ENCODE measurements at places on chromosomes 2 and 18. TPM values are rescaled to one million over a fixed set of nuclear protein-coding genes. Genes with fewer than 3 reads are reported as not detected.

SERPINB5 gene
- total RNA-seq, result not detected

CDH19 gene
- not detected for total RNA-seq

LIMS3 gene
- 0.43 TPM for total RNA-seq

FAM228A gene
- 0.21 TPM for total RNA-seq

CFAP53 gene
- total RNA-seq, result 0.92 TPM

MC2R gene
- total RNA-seq, result not detected

ERICH2 gene
- not detected for total RNA-seq

TGFA gene
- total RNA-seq, result 0.86 TPM

VIT gene
- total RNA-seq, result not detected

AGPS gene
- 62.2 TPM for total RNA-seq

DNA sequence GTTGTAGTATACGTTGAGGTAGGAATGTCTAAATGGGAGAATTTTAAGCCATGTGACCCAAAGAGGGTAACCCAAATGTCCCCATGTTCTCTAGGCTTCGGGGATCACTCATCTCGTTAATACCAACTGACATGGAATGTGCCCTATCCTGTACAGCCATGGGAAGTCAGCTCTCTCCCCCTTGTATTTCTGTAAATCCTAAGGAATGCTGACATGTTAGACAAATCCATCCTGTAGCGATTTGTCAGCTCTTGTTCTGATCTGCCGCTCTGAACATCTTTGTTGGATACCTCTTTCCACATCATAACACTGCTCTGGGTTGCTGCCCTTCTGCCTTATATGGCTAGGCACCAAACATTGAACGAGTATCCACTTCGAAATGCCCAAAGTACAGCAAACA is 350.6 kb downstream of the RND3 start:
- no peaks in the 10 kb centered on the region for H3K36me3 ChIP-seq
- H3K4me1 ChIP-seq, result no peaks in the 10 kb centered on the region
- DNase-seq, result no peak
- H3K27ac ChIP-seq, result no peak overlapping the region
- no peaks in the 10 kb centered on the region for H3K27me3 ChIP-seq
- no peak overlapping the region for H3K4me3 ChIP-seq

DNA sequence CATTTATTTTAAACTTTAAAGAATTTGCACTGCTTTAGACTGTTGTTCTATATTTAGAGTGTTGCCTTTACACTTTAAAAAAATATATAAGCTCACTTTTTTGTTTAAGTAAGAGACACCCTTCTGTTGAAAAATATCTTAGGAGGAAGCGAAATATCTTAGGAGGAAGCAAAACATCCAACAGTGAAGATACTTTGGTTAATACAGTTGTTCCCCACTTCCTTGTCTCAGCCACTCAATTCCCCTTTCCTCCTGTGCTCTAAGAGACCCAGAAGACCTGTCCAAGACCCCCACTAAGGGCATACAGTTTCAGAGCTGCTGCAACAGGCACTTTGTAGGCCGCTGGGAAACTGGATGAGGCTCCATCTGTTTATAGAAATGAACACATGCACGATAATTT is 5.7 kb downstream of the SERPINB8 start:
- peaks cover 44% of the 10 kb centered on the region for H3K4me1 ChIP-seq
- DNase-seq, result no peak
- peaks cover 10% of the 10 kb centered on the region for H3K27me3 ChIP-seq
- H3K36me3 ChIP-seq, result no peaks in the 10 kb centered on the region

DNA sequence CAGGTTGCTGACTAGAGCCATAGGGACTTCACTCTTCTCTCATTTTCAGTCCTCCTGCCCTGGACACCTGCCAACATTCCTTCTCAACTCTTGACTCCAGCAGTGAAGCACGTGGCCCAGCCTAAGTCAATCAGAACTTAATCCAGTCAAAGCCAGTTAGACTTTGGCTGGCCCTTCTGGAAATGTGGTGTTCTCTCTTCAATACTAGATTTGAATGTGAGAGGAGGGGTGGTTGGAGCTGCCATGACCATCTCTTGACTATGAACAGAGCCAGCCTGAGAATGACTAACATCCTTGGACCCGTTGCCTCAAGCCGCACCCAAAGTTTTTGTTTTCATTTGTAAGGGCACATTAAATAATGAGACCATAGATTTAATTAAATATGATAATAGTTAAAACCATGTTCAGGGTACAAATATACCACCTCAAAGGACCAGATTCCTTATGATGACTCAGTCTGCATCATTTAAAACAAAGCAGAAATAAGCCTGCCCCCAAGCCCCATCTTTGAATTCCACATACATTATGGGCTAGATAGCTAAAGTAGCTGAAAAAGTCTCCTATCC is 49.7 kb upstream of the RASGRP3 start:
- no peak overlapping the region for H3K4me3 ChIP-seq
- DNase-seq, result no peak

DNA sequence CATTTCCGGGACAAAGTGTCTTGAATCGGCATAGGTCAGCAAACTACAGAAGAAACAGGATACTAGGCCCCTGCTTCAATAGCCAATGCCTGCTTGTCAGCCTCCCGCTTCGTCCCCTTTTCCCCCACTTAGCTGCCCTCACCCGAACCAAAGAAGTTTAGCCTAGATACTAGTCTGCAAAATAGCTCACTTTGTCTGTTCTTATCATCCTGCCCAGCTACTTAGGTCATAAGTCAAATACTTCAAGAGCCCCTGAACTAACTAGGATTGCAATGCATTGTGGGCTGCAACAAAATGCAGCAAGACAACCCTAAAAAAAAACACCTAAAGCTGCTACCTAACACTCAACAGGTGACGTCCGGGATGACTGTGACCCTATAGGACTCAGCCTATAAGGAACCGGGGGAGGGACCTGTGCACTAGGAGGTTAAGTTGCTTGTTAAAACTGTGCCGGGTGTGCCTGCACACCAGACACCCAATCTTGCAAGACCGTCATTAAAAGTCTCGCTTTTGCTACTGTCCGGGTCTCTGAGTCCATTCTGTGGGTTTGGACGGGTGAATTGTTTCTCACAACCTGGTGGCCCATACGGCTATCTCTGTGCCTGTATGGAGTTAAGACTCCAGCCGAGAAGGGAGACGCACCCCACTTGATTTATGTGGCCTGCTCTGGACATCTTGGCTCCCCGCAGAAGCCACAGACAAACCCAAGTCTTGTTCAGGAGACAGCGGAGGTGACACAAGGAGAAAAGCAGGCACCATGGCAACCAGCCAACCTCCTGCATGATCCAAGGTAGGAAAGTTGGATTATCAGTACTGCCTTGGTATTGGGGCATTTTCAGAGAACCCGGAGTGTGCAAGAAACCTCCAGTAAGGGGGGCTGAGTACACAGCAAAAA is 105.9 kb downstream of the HIBCH start:
- no peak for DNase-seq
- H3K27ac ChIP-seq, result no peak overlapping the region
- no peaks in the 10 kb centered on the region for H3K36me3 ChIP-seq

- H3K36me3 ChIP-seq, result no peaks in the 10 kb centered on the region
- no peaks in the 10 kb centered on the region for H3K27me3 ChIP-seq
- no peak overlapping the region for H3K27ac ChIP-seq
- H3K4me3 ChIP-seq, result no peak overlapping the region
- H3K4me1 ChIP-seq, result peaks cover 29% of the 10 kb centered on the region
- no peak for DNase-seq
Observed at GRCh38 chr2:159146996-159147666, 139.4 kb downstream of the WDSUB1 start.

GRCh38 chr2:120672526-120673204 is 63.0 kb upstream of the GLI2 start:
- H3K27me3 ChIP-seq, result peaks cover 32% of the 10 kb centered on the region
- no peak overlapping the region for H3K27ac ChIP-seq
- DNase-seq, result no peak
- H3K36me3 ChIP-seq, result no peaks in the 10 kb centered on the region
- H3K4me1 ChIP-seq, result no peaks in the 10 kb centered on the region
- no peak overlapping the region for H3K4me3 ChIP-seq

- H3K4me1 ChIP-seq, result peaks cover 54% of the 10 kb centered on the region
- H3K27ac ChIP-seq, result peak overlapping the region; percentile 93
- DNase-seq, result no peak
- no peaks in the 10 kb centered on the region for H3K27me3 ChIP-seq
Observed at GRCh38 chr18:3246635-3247239, 864 bp upstream of the MYL12A start.

- no peak overlapping the region for H3K4me3 ChIP-seq
- H3K4me1 ChIP-seq, result peaks cover 2% of the 10 kb centered on the region
- no peak for DNase-seq
Observed at GRCh38 chr18:48646976-48647375, 108.1 kb downstream of the CTIF start.

DNA sequence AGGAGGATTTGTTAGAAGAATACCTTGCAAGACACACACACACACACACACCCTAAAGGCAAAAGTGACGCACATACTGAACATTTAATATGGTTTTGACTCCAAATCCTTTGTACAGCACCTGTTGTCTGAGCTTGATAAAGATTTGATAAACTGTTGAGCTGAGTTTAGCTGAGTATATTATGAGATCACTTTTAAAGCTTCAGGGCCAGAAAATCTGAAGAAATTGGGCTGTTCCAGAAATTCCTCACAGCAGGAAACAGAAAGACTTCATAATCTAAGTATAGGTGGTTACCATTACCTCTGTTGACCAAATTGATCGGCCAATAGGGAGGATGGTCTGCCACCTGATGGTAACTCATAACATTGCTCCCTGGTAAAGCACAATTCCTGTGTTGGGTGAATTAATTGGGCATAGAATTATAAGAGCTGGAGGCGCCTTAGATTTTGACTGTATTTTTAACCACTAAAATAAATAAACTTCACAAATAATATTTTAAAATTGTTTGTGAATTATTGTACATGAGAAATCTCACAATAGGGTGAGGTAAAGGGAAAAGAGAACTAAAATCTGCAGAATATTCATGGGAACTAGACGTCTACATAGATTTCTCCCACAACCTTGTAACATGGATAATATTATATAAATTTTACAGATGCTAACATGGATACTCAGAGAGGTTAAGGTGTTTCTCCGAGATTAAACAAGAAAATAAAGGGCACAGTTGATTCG is 21.8 kb upstream of the RPIA start:
- peaks cover 4% of the 10 kb centered on the region for H3K27me3 ChIP-seq
- no peak overlapping the region for H3K27ac ChIP-seq
- H3K36me3 ChIP-seq, result no peaks in the 10 kb centered on the region
- no peak overlapping the region for H3K4me3 ChIP-seq
- peaks cover 5% of the 10 kb centered on the region for H3K4me1 ChIP-seq

DNA sequence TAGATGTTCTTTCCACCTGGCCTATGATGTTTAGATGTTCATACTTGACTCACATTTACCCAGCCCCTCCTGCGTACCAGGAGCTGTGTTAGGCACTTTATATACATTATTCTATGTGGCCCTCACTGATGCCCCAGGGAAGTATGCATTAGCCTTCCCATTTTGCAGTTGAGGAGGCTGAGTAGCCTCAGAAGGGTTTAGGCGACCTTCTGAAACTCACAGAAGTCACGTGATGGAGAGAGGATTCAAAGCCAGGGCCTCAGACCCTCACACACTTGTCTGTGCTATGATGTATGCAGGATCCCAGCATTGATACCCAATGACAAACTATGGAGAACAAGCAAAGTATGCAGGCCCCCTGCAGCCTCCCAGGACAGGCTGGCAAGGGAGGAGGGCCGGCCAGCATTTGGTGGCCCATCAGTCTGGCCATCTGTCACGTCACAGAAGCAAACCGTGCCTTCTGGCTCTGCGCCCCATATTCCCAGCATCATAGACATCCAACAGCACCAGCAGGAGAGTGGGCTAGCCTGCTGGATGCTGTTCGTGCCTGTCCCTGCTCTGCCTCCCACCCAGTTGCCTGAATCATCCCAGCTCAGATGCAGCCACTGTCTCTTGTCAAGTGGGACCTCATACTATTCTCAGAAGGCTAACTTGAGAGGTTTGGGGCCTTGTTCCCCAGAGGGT is 33.6 kb downstream of the EHD3 start:
- no peak overlapping the region for H3K4me3 ChIP-seq
- H3K27me3 ChIP-seq, result peaks cover 6% of the 10 kb centered on the region
- H3K4me1 ChIP-seq, result no peaks in the 10 kb centered on the region
- no peak overlapping the region for H3K27ac ChIP-seq
- no peaks in the 10 kb centered on the region for H3K36me3 ChIP-seq

GRCh38 chr2:65072181-65072970 is 16.2 kb downstream of the CEP68 start:
- H3K36me3 ChIP-seq, result no peaks in the 10 kb centered on the region
- H3K27me3 ChIP-seq, result no peaks in the 10 kb centered on the region
- no peak overlapping the region for H3K4me3 ChIP-seq
- H3K27ac ChIP-seq, result no peak overlapping the region
- peaks cover 12% of the 10 kb centered on the region for H3K4me1 ChIP-seq

DNA sequence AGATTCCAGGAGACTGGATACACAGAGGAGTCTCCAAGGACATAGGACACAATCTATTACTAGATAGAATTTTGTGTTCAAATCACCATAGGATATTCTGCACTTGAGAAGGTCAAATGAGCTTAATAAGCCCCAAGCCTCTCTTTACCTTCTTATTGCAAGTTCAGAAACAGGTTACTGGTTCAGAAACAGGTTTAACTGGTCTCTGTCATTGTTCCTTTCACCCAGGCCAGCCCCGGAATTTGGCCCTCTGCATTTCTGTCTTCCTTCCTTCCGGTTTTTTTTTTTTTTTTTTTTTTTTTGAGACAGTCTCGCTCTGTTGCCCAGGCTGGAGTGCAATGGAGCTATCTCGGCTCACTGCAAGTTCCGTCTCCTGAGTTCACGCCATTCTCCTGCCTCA is 700.2 kb downstream of the EPHA4 start:
- no peaks in the 10 kb centered on the region for H3K27me3 ChIP-seq
- no peaks in the 10 kb centered on the region for H3K36me3 ChIP-seq
- no peak overlapping the region for H3K27ac ChIP-seq

GRCh38 chr2:191786694-191787093 is 60.2 kb downstream of the CAVIN2 start:
- H3K4me3 ChIP-seq, result no peak overlapping the region
- H3K4me1 ChIP-seq, result peaks cover 5% of the 10 kb centered on the region
- H3K36me3 ChIP-seq, result no peaks in the 10 kb centered on the region
- H3K27ac ChIP-seq, result no peak overlapping the region
- no peak for DNase-seq

DNA sequence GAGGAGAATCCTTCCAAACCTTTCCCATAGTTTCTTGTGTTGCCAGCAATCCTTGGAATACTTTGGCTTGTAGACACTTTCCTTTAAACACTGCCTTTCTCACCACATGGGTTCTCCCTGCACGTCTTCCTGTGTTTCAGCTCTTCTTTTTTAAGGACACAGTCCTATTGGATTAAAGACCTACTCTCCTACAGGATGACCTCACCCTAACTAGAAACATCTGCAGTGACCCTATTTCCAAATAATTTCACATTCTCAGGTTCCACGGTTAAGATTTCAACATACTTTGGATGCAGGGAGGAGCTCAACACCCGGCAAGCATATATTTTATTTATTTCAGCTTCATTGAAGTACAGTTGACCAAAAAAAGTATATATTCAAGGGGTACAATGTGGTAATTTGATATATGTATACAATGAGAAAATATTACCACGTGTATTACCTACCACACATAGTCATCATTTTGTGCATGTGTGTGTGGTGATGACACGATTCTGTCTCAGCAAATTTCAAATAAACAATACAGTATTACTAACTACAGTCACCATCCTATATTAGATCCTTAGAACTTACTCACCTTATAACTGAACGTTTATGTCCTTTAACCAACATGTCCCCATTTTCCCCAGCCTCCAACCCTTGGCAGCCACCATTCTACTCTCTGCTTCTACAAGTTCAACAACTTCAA is 745.0 kb downstream of the CBLN2 start:
- DNase-seq, result no peak
- H3K27ac ChIP-seq, result no peak overlapping the region
- no peak overlapping the region for H3K4me3 ChIP-seq
- no peaks in the 10 kb centered on the region for H3K4me1 ChIP-seq
- no peaks in the 10 kb centered on the region for H3K27me3 ChIP-seq
- H3K36me3 ChIP-seq, result peaks cover 5% of the 10 kb centered on the region
